Stimulated activated naive B cell treated with anti-CD40 and anti-IgM and Interleukin-4, amounts not matched to agents 10 μg/mL and 1 μg/mL and 100 μg/mL, for 72 hours (primary cell): ENCODE measurements at places on chromosomes 1 and 21.

- DNase-seq = no peak
Observed at GRCh38 chr1:209884665-209885117, 53.3 kb upstream of the SYT14 start.

GRCh38 chr1:40265298-40265697 lies 7.3 kb downstream of the ZMPSTE24 start:
- DNase-seq = no peak

GRCh38 chr21:38810034-38810825 lies 4.5 kb downstream of the ETS2 start:
- no peak for DNase-seq

DNA sequence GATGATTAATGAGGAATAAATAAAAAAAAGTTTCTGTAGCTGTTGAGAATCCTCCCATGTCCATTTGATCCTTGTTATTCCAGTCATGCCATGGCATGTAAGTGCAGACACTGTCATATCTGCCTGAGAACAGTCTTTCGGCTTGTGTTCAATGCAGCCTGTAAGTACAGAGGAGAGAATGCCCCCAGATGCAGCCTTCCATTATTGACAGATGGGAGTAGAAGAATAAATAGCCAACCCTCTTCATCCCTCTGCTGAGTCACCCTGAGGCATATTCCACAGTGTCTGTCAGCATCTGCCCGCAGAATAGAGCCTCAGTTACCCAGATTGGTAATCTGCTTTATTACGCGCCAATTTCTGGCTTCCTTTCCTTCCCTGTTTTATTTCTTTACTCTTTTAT lies 139.4 kb downstream of the LRRC7 start:
- no peak for DNase-seq

GRCh38 chr1:17689011-17689410 lies 66.1 kb upstream of the ACTL8 start:
- no peak for DNase-seq

DNA sequence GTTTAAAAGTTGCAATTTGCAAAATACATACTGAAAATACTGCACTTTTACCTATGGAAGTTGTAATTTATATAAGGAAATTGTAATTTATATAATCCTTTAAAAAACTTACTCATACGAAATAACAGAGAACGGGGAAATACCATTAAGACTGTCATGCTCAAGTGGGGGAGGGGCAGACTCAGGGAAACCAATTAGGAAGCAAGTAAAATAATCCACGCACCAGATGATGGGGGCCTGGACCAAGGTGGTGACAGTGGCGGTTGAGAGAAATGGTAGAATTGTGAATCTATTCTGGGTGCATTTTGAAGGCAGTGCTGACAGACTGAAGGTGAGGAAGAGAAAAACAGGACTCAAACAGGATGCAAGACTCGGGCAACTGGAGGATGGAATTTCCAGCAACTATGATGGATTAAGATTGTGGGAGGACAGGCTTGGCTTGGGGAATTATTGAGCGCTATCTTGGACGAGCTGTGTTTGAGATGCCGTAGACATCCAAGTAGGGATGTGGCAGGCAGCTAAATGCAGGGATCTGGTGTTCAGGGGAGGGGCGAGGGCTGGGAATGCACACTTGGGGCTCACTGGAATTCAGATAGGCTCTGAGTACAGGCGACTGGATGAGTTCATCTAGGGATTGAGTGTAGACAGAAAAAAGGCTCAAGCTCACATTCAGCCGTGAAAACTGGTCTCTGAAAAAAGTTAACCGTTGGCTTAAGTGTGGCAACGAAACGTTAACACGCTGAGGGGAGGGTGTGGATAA lies 977 bp downstream of the LCA5L start:
- DNase-seq = no peak

- no peak for DNase-seq
Observed at GRCh38 chr1:18013216-18013615, 94.4 kb upstream of the IGSF21 start.

- DNase-seq = no peak
Observed at GRCh38 chr21:10464975-10465374, 56.4 kb upstream of the TPTE start.

DNA sequence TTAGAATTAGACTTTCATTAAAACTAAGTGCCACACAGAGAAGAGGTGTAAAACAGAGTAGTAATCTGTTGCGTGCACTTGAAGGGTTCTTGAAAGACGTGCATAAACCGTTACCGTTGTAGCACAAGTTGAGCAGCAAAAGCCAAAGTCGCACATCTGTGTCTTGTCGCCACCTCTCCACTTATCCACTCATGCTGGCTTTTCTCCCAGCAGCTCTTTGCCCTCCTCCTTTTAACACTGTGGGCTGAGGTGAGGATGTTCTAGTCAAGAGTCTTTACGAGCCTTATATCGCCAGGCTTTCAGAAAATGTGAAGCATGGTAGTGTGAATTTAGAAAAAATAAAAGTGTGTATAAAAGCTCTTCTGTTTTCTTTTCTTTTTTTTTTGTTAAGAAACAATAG lies 48.0 kb downstream of the NR5A2 start:
- DNase-seq = no peak

DNA sequence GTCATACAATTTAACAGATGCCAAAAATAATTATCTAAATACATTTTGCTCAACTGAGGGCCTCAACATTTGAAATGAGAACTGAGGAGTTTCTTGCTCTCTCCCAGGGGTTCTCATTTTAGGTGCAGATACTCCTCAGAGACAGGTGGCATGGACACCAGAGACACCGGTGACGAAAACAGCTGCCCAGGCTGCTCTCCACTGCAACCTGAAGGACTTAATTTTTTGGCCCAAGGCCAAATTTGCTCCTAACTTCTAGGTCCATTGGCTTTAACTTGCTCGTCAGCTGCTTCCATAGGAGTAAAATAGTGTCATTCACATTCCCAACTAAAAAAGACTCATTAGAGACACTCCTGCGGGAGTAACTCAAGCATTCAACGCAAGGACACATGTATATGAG lies 87.0 kb downstream of the NRIP1 start:
- no peak for DNase-seq

GRCh38 chr1:185208626-185209180 lies 51.7 kb downstream of the SWT1 start:
- DNase-seq = no peak

GRCh38 chr1:19802269-19802668 lies 2.6 kb upstream of the TMCO4 start:
- DNase-seq = no peak

DNA sequence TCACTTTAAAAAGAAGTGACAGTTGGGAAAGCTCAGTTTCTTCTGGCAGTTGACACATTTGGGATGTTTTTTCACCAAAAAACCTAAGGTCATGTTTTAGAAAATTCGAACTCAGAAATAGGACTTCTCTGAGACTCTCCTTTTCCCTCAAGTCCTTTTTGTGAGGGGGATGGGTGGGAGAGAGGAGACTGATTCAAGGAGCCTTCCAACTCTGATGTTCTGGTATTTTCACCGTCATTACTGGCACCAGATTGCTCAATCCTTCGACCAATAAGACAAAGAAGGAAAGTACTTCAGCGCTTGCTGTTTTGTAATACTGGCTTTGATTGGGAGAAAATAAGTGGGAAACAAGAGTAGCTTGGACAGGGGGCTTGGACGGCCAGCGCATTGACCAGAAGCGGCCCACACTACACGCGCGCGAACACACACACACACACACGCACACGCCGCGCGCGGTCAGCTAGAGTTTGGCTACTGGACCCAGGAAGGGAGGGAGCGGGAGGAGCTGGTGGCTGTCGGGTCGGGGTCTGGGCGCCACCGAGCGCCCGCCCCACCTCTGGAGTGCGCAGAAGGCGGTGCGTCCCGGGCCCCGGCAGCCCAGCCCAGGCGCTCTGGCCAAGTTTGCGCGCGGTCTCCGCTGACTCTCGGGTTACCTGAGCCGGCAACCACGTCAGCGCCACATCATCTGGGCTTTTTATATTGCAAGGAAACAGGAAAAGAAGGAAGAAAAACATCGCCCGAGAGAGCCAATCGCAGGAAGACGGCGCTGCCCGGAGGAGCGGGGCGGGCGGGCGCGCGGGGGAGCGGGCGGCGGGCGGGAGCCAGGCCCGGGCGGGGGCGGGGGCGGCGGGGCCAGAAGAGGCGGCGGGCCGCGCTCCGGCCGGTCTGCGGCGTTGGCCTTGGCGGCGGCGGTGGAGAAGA lies at the start of gene KCNK1:
TSS of gene KCNK1 (plus strand) at position 855 of the 921 bp plus-strand sequence. CDS start at position 921, 66 bp downstream.
- DNase-seq = no peak

- no peak for DNase-seq
Observed at GRCh38 chr1:228370941-228371740, 35.5 kb downstream of the TRIM11 start.

- DNase-seq = no peak
Observed at GRCh38 chr1:84946631-84947030, 50.3 kb downstream of the MCOLN2 start.

DNA sequence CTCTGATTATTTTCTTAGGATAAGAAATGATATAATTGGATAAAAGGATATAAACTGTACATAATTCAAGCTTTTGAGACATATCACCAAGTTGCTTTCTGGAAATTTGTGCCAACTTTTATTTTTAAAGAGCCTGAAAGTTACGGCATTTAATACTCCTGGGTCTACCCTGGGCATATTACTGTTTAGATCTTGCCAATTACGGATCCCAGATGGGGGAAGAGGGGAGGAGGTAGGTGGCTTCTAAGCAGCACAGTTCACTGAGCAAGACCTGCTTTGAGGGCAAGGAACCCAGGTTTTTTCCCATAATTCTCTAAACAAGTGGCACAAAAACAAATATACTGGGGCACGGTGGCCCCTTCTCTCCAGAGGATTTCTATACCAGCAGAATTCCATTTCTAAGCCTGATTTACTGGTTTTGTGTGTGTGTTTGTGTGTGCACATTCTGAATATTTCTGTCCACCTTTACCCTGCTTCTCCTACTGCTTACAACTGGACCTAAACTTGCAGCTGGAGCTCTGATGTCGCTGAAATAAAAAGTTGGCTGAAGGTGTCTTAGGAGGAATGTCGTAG lies 76.7 kb downstream of the LAMC2 start:
- no peak for DNase-seq

GRCh38 chr1:85225624-85226380 lies 25.0 kb upstream of the SYDE2 start:
- DNase-seq = no peak

- DNase-seq = no peak
Observed at GRCh38 chr1:97270508-97271307, 549.1 kb downstream of the PTBP2 start.

GRCh38 chr1:193115629-193116227 lies 6.1 kb upstream of the CDC73 start:
- DNase-seq = no peak

DNA sequence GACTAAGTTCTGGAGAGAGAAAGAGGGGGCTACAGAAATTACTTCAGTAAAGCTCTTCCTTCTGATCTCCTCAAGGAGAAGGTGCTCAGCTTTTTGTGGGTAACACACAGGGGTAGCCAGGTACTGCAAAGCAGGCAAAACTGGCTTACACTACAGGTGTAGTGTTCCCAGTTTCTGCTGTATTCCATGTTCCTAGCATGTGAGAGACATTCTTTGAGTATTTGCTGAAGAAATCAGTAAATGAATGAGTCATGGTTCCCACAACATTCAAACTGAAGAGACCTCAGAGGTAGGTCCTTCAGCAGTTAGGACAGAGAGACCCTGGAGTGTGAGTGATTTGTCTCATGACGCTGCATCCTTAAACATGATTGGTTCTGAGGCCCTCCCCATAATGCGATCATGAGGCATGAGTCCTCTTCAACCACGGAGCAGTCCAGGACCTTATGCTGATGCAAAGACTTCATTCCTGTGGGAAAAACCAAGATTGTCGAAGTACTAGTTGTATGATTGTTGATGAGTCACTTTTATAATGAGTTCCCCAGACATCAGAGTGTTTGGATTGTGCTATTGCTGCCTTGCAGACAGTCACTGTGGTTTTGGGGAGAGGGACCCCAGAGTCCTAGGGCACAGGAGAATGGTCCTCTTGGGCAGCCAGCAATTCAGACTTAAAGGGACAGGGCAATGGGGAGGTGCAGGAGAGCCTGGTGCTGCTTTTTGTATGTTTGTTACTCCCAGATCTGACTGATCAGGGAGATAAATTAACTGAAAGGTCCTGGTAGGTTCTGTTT lies 2.7 kb upstream of the OR10J4 start:
- DNase-seq = no peak

DNA sequence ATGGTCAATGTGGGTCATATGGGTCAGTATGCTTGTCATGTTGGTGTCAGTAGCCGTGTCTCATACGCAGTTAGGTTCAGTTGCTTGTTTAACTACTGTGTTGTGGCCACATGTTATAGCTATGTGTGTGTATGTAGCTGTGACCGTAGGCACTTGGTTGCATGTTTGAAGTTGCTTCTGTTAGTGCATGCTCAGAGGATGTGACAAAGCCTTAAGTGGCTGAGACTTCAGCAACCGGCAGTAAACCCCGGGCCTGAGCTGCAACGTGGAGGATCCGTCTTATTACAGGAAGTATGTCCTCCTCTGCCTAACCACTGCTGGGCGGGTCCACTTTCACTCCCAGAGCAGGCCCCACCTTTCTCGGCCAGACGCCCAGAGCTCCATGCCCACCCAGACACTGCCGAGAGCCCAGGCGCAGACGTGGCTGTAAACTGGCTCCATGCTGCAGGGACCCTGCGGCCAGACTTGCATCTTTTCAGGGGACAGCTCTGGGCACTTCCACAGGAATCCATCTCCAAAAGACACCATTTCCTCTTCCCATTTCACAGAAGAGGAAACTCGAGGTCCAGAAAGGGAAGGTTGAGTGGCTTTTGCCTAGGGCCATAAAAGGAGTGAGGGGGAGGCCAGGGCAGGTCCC lies 2.2 kb downstream of the TCEA3 start:
- DNase-seq = no peak

DNA sequence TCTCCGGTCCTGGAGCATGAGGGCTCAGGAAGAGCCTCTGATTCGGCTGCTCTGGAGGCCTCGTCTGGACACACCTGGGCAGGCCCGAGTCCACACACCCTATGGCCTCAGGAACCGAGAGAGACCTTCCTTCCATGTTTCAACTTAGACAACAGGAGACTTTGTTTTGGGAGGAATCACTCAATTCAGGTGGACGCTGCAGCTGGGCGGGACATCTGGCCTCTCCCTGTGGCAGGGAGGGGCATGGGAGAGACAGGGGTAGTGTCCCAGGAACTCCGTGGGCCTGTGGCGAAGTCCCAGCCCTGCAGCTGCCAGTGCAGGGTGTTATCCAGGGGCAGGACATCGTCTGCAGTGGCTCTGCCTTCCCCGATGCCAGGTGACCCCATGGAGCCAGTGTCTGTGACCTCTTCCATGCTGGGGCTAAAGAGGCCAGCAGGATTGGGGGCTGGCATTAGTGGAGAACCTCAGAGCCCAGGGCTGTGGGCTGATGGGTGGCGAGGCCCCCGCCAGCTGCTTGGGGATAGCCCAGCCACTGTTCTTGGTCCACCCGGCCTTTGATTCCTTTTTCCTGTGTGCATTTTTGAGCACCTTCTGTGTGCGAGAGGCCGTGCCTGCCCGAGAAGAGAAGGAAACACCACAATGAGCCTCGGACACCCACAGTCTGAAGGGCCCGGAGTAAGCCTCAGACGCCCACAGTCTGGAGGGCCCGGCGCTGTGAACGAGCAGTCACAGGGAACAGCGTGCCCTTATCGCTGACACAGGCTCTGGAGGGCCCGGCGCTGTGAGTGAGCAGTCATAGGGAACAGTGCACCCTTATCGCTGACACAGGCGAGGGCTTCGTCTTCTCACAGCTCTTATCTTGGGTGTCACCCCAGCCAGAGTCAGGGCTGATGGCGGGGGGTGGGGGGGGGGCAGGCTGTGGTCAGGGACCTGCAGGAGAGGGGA lies 6.2 kb downstream of the COL18A1 start:
- no peak for DNase-seq
